ENCODE measurements at places on chromosomes 1 and 21. TPM values are rescaled to one million over a fixed set of nuclear protein-coding genes. Genes with fewer than 3 reads are reported as not detected.

Gene PPP2R5A
- total RNA-seq: 24.0 TPM

Gene AQP10
- not detected for total RNA-seq

Gene TTC39A
- total RNA-seq: 30.9 TPM

Gene SETDB1
- 25.5 TPM for total RNA-seq

Gene CLDN14
- total RNA-seq: 2.1 TPM

Gene MCOLN2
- total RNA-seq: 0.46 TPM

Gene GNG12
- 75.9 TPM for total RNA-seq

Gene KRTAP19-1
- total RNA-seq: not detected

Gene C8B
- not detected for total RNA-seq

Gene TLR5
- total RNA-seq: 3.7 TPM

Gene NBPF10
- total RNA-seq: 1.4 TPM

Gene HPCAL4
- total RNA-seq: 0.27 TPM

Gene OR10J5
- not detected for total RNA-seq

Gene KHDRBS1
- 110 TPM for total RNA-seq

Gene LAMC2
- total RNA-seq: 1,184 TPM

Gene SELENBP1
- total RNA-seq: 2.3 TPM

Gene LDLRAD1
- not detected for total RNA-seq

Gene KCNJ10
- not detected for total RNA-seq

Gene BTF3L4
- 76.9 TPM for total RNA-seq

Gene EVA1C
- 0.54 TPM for total RNA-seq

Gene VSIG8
- total RNA-seq: 0.07 TPM

Gene IARS2
- total RNA-seq: 66.3 TPM

Gene SLC1A7
- total RNA-seq: not detected

Gene SELL
- total RNA-seq: not detected

Gene TAF12
- total RNA-seq: 22.4 TPM
